ENCODE measurements at places on chromosomes 7 and 10.

- no peak for DNase-seq
Observed at GRCh38 chr7:46839651-46840050, 742.3 kb downstream of the TNS3 start.

- DNase-seq: no peak
Observed at GRCh38 chr10:114376523-114376922, 27.8 kb downstream of the AFAP1L2 start.

DNA sequence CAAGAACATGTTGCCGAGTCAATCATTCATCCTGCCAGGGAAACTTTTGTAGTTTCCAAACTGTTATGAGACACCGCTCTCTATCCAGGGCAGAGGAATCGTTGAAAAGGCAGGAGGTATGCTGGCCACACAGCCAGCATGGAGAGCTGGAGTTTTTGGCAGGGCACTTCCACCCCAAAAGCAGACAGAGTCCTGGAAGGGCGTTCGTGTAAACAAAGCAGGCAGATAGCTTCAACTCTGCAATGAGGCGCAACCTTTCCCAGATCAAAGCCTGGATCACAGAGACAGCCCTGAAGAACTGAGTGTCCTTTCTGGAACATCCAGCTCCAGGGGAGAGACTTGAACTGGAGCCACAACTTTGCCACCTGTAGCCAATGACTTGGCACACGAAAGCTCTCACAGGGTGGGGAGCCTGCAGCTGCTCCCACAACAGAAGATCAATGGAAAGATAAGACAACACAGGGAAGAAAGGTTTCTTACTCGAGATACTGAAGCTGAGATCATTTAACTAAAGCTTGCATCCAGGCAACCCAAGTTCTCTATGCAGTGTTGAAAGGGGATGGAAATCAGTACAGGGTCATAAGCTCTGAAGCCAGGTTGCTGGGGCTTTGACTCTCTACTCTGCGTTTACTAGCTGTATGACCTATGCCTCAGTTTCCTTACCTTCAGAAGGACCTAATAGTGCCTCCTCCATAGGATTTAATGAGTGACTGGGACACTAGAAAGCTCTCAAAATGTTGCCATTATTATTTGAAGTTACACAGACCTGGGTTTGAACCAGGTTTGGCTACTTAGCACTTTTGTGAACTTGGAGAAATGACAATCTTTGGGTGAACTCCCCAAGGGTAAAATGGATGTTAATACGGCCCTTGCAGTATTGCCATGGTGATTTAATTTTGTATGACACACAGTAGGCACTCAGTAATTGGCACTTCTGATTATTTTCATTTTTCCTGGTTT, 434.8 kb upstream of the NPVF start:
- peak; percentile 27 for DNase-seq

DNA sequence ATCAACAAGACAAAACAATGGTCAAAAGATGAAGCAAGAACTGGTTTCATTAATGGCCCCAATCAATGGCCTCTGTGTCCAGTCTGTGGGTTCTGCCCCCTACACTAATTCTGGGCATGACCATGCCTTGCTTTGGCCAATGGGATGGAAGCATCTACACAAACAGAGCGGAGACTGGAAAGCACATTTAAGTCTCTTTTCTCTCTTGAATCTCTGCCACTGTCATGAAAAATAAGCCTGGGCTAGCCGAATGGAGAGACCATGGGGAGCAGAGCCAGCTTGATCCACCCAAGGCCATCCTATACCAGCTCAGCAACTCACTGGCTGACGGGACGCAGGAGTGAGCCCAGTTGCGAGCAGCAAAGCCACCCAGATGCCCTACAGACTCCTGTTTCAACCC, 30.9 kb downstream of the ANKRD16 start:
- DNase-seq: no peak

GRCh38 chr7:57417736-57418135, 32.2 kb upstream of the ZNF716 start:
- no peak for DNase-seq

DNA sequence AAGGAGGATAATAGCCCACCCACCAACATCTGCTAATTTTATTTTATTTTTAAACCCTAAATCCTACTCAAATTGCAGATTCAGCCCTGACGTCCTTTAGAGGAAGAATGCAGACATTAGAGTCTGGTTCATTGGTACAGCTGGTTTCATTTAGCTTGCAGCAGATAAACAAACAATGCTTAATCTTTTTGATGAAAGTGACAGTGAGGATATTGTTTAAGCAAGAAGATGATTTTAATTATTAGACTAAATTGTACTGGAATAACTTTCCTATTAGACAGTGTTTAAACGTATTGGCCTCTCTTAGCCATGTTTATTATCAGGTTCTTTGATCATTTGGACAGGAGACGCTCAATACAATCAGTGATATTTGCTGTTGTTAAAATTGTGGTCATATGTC, 164.8 kb downstream of the CDK14 start:
- no peak for DNase-seq

- no peak for DNase-seq
Observed at GRCh38 chr7:47192978-47193377, 388.9 kb downstream of the TNS3 start.

DNA sequence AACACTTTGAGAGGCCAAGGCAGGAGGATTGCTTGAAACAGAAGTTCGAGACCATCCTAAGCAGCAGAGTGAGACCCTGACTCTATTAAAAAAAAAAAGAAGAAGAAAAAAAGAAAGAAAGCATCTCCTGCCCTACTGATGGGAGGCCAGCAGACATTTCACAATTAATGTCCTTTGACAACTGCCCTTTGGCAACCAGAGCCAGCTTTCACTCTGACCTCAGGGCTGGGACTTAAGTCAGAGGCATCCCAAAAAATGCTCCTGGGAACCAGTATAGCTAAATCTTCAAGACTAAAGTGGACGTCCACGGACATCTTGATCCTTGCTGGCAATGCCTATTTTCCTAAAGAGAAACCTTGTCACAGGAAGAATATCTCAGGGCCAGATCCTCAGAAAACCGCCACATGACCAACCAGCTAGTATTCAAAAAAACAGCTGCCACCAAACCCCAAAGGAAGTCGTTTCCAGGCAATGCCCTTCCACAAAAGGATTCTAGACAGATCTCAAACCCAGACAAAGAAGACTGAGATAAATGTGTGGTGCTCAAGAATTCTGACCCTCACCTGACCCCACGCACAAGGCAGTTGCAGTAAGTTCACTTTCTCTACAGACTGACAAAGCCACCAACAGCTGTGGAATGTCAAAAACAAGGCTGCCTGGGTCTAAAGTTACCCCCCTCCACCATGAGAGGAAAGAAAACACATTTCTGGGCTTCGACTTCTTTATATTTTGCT, 18.4 kb downstream of the GFRA1 start:
- no peak for DNase-seq

- no peak for DNase-seq
Observed at GRCh38 chr10:113576852-113577251, 24.0 kb downstream of the HABP2 start.

DNA sequence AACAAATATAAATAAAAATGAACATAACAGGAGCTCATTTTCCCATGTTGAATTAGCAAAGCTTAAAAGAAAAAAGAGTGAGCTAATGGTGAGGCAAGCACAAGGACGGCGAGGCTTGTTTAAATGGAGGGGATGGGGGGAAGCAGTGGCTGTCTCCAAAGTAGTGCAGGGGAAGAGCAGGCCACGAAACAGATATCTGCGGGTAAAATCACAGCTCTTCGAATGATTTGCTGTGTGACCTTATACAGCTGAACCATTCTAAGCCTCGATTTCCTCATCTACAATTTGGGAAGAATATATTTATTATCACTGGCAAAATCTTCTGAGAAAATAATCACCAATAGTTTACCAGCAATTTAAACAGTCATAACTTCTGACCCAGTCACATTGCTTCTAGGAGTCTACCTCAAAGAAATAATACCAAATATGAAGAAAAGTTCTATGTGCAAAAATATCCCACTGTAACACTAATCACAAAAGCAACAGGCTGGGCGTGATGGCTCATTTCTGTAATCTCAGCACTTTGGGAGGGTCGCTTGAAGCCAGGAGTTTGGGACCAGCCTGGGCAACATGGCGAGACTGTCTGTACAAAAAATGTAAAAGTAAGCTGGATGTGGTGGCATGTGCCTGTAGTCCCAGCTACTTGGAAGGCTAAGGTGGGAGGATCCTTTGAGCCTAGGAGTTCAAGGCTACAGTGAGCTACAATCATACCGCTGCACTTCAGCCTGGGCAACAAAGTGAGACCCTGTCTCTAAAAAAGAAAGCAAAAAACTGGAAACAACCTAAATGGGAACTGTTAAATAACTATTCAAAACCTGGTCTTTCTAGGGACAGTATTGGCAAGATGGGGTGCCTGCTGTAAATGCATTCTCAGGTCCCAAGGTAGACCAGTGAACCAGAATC, 63.1 kb upstream of the ASAH2 start:
- no peak for DNase-seq

- DNase-seq: no peak
Observed at GRCh38 chr10:129552119-129552518, 85.1 kb downstream of the MGMT start.

- DNase-seq: no peak
Observed at GRCh38 chr10:36171953-36172940, 530.2 kb upstream of the FZD8 start.

GRCh38 chr10:11489591-11489990, 121.9 kb downstream of the USP6NL start:
- DNase-seq: no peak

DNA sequence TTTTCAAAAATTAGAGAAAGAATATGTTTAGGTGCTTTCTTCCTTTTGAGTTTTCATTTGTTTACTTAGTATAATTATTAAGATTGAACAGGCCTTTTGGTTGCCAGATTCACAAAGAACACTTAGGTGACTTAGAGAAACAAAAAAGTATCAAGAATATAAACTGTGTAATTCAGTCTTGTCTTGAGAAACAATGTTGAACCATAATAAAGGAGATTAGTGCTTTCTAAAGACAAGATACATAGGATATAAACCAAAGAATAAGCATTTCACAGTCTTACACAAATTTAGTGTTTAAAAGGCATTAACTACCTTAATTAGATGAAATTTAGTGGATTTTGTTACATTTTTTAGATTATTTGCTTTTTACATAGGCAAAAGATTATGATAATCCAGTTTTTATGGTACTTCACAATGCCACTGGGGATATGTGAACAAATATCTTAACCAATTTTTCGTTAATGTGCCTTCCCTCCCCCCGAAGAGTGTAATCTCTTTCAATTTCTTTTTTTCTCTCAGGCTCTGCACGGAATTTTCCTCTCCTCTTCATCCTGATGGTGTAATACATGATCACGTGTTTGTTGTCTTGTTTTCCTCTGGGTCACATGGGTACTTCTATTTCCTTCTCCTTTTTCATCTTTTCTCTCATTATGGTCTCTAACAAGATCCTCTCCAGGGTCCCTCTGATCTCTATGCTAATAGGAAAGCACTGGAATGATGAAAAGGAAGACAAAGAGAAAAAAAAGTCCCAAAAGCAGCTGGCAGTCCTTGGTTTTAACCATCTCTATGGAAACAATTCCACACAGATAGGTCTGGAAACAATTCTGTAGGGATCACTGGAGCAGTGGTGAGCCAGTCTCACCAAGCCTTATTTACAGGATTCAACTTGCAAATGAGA, 3.7 kb upstream of the HNRNPH3 start:
- no peak for DNase-seq

DNA sequence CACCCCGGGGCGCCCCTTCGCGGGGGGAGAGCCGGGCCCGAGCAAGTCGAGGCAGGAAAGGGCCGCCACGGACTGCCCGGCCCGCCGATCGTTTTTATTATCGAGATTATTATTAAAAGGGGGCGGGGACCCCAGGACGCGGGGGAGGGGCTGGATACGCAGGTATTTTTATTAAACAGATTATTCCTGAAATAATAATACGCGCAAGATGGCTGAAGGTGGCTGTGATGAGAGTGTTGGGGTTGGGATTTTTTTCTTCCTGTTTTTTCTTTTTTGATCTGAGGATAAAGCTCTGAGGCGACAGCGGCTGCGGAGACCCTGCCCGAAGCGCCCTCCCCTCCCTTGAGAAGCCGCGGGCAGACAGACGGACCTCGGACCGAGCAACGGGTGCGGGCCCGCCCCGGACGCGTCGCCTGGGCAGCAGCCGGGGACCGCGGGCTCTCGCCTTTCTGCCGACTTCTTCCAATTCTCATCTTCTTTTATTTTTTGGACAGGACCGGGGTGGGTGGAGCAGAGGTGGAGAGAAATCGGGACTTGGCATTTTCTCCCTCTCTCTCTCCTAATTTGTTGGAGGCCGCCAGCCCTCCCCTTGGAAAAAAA, 1.4 kb upstream of the TRIM8 start:
- DNase-seq: peak; percentile 64

DNA sequence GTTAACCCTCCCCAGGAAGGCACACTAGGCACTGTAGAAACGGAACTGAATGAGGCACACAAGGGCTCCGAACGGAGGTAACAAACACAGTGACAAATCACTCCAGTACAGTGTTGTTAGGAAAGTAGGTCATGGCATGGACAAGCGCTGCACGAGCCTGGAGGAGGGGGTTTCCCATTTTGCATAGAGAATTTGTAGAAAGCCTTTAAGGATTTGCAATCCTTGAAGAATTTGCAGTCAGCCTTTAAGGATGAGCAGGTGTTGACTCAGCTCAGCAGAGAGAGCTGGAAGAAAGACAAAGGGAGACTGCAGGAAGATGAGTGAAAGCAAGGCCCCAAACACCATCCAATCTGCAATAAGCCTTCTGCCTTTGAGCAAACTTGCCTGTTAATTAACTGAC, 51.1 kb upstream of the PPP1R3C start:
- no peak for DNase-seq

DNA sequence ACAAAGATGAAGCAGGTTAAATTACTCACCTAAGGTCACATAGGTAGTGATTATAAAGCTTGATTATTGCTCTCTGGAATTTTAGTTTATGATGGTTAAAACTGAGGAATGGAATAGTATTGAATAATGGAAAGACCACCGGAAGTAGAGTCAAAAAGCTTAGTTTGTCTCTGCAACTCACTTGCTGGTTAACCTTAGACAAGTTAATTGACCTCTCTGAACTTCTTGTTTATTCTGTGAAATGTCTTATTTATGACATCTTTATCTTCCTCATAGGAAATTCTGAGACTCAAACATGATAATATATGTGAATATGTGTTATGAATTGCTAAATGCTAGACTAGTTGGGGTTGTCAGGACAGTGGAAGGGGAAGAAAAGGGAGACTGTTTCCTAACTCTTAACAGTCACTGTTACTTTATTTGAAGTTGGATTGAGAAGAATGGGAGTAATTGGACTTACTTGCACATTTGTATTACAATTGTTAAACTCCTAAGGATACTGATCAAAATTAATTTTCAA, 9.6 kb downstream of the DLD start:
- DNase-seq: no peak

GRCh38 chr10:113905756-113906155, 51.3 kb downstream of the NHLRC2 start:
- no peak for DNase-seq

All from ovary (tissue), 10 donors.